ENCODE measurements at places on chromosomes 1 and 21.

DNA sequence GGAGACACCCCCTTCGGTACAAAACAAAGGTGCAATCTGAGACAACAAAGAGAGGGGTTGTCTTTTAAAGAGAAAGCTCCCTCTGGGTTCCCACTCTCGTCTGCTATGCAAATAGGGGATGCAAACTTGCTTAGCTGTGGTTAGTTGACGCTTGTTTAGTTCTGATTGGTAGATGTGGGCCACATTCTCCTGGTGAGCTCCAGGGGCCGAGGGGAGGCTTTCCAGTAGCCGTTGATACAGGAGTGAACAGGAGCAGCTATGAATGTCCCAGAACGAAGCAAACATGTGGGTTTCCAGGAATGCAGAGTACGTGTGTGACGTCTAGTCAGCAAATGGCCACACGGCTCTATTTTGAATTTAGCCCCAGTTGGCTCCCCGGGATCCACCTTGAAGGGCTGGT lies 14.7 kb downstream of the TFF2 start:
- DNase-seq = no peak

GRCh38 chr21:46028573-46029091 lies 47.1 kb downstream of the COL6A1 start:
- no peak for DNase-seq

DNA sequence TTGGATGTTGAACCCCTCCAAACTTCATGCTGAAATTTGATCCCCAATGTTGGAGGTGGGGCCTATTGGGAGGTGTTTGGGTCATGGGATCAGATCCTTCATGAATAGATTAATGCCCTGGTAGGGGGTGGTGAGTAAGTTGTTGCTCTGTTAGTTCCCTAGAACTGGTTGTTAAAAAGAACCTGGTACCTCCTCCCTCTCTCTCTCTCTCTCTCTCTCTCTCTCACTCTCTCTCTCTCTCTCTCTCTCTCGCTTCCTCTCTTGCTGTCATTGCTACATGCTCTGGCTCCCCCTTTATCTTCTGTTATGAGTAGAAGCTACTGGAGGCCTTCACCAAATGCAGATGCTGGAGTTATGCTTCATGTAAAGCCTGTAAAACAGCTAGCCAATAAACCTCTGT lies 498.2 kb upstream of the NR5A2 start:
- no peak for DNase-seq

- no peak for DNase-seq
Observed at GRCh38 chr1:6971048-6971447, 185.8 kb downstream of the CAMTA1 start.

GRCh38 chr1:162941024-162941423 lies 80.0 kb upstream of the CCDC190 start:
- DNase-seq = no peak

GRCh38 chr1:206487970-206488369 lies 17.7 kb downstream of the IKBKE start:
- DNase-seq = no peak

GRCh38 chr1:182957902-182958395 lies 5.0 kb upstream of the SHCBP1L start:
- DNase-seq = no peak

DNA sequence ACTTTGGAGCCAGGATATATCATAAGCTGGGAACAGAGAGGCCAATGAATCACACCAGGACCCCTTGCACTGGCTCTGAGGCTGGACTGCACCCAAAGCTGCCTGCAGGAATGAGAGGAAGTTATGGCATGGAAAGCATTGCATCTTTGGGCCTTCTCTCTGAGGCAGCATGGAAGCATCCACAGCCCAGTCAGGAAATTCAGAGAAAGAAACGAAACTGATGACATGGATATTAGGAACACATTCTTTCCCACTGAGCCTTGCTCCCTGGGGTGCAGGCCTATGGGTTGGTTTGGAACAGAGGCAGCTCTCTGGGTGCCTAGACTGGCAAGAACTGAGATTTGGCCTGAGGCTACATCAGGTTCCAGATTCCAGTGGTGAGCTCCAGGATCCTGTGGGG lies 98.6 kb downstream of the NGF start:
- no peak for DNase-seq

- no peak for DNase-seq
Observed at GRCh38 chr1:155052439-155053395, 1.6 kb downstream of the ADAM15 start.

DNA sequence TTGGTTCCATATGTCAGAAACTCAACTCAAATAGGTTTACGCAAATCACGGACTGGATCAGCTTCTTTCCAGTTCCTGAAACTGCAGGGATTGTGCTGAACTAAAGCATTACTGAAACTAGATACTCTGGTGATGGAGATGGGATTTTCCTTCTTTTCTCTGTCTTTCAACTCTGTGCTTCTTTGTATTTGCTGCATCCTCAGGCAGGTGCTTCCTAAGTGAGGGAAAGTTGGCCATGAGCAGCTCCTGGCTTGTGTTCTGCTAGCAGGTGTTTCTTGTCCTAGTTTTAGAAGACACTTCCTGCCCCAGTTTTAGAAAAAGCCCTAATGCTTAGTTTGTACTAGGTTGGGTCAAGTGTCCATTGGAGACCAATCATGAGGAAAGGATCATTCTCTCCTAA lies 86.7 kb upstream of the USP24 start:
- no peak for DNase-seq

- DNase-seq = no peak
Observed at GRCh38 chr1:203645996-203646395, 19.4 kb downstream of the ATP2B4 start.

- DNase-seq = no peak
Observed at GRCh38 chr1:14371771-14372497, 226.6 kb upstream of the KAZN start.

- DNase-seq = no peak
Observed at GRCh38 chr1:103109311-103109920, 1.1 kb upstream of the COL11A1 start.

Measured in stimulated activated CD8-positive, alpha-beta memory T cell treated with anti-CD3 and anti-CD28 coated beads, Interleukin-15, amount 100 ng/mL, for 4 hours (primary cell).